NCI-H524 (cell line): ENCODE measurements at places on chromosomes 16 and 17.

GRCh38 chr16:11004973-11005610 is 60.7 kb downstream of the CLEC16A start:
- peak; percentile 40 for DNase-seq

GRCh38 chr17:81210868-81211267 is 11.9 kb downstream of the CEP131 start:
- DNase-seq = no peak

- DNase-seq = no peak
Measured at GRCh38 chr16:10405386-10405939, 19.6 kb downstream of the ATF7IP2 start.

DNA sequence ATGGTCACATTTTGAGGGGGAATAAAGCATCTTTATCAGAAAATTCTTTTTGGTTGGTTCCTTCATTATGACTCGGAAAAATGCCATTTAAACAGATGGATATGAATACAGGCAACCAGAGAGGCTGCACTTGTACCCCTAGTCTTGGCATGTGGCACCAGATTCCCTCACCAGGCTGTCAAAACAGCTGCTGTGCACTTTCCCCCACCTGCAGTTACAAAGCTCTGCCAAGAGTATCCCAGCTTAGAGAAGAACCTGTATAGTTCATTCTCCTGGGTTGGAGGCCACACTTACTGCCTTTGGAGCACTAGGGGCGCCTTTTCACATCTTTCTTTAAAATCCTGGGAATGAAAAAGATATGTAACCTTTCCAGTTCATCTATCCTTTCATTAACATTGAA is 190.3 kb downstream of the KIF2B start:
- peak; percentile 84 for DNase-seq

- DNase-seq = no peak
Measured at GRCh38 chr17:8490256-8491023, 54.8 kb downstream of the NDEL1 start.

- DNase-seq = peak; percentile 72
Measured at GRCh38 chr16:29961127-29961478, 776 bp upstream of the TMEM219 start.

GRCh38 chr17:45164734-45165269 is 3.1 kb downstream of the HEXIM2 start:
- DNase-seq = no peak
